Sigmoid colon (tissue), 7 donors: ENCODE measurements at places on chromosomes 12 and 14.

DNA sequence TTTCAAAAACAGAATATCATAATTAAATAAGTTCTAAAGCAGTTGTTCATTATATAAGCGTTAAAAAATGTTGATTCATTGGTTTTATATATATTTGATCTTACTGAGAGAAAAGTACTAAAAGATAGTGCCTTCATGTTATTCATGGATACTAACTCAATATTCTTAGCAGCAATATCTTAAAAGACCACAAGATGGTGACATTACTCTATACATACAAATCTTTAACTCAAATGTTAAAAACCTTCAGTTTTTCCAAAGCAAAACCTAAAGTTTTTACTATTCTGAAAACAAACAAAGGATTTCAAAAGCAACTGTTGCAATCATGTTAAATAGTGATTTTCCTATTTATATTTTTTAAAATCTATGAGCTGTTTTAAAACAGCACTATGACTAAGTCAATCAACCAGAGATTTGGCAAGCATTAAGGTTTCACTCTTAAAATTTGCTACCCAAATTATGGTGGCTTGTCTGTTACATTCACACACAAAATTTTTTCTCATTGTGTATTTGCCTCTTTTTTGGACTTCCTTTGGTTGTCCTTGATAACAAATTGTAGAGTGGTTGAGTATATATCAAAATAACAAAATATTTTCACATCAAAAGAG lies 50.1 kb upstream of the RERGL start:
- DNase-seq = no peak

DNA sequence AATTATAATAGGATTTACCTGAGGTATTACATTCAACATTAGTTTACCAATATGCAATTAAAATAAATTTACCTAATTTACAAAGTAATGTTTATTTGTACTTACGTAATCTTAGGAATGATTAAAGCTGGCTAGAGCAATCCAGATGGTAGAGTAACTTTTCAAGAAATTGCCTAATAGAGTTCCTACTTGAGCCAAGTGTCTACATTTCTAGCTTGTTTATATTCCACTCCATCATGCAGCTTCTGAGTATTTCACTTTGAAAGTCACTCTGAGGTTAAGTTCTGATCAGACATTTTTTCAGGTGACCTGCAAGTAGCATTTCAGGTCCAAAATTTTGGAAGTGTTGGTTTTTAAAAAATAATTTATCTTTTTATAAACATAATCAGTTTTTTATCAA lies 1080.7 kb downstream of the TRHDE start:
- no peak for DNase-seq

DNA sequence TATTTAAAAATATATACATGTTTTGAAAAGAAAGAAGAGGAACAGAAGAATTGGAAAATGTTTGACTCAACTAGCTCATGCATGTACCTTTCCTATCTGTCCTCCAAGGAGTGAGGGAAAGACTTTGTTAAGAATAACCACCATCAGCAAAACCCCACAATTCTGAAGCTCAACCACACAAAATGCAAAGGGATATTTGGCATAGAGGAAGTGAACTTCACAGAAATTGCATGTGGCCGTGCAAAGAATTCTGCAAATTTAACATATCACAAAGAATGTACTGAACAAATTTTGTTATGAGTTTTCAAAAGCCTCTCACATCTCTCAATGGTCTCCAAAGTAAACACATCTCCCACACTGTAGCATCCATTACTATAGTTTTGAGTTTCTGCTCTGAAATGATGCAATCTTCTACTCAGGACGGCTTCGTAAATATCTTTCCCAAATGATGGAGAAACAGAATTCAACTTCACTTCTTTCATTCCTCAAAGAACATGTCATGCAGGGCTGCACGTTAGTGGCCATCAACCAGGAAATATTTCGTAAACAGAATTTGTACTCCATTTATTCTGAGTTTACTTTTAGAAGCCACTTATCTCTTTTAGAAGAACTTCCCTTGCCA lies 17.6 kb downstream of the DUSP6 start:
- no peak for DNase-seq

- DNase-seq = no peak
Measured at GRCh38 chr12:67077617-67078016, 191.5 kb upstream of the CAND1 start.

- no peak for DNase-seq
Measured at GRCh38 chr12:117738233-117738632, 230.6 kb downstream of the KSR2 start.
